ENCODE measurements at places on chromosomes 1 and 21. TPM values are rescaled to one million over a fixed set of nuclear protein-coding genes. Genes with fewer than 3 reads are reported as not detected.

SELP gene
- total RNA-seq, result 7.2 TPM

CELF3 gene
- total RNA-seq, result not detected

COQ8A gene
- 294 TPM for total RNA-seq

TRIM45 gene
- 11.6 TPM for total RNA-seq

AKNAD1 gene
- 2.6 TPM for total RNA-seq

BEND5 gene
- 17.5 TPM for total RNA-seq

NCF2 gene
- 9.2 TPM for total RNA-seq
